ENCODE measurements at places on chromosomes 6 and 20.

- DNase-seq = no peak
- H3K4me1 ChIP-seq = no peaks in the 10 kb centered on the region
- no peak overlapping the region for H3K4me3 ChIP-seq
Observed at GRCh38 chr6:46867411-46867810, 54.3 kb downstream of the ADGRF5 start.

DNA sequence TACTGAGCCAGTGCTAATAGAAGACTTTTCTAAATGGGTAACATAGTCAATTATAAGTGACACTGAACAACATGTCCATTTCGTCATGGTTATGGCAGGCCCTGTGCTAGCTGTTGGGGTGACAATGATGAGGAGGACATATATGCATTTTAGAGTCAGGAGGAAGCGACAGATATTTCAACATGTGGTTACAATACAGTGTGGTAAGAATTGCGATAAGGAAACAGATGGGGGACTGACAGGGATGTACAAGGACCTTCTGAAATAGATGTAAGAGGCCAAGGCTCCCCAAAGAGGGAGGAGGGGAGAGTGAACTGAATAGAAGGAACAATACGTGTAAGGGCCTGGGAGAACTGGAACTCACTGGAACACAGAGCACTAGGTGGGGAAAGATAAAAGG is 11.7 kb downstream of the MMP24 start:
- DNase-seq = no peak
- no peak overlapping the region for H3K27ac ChIP-seq
- H3K27me3 ChIP-seq = no peaks in the 10 kb centered on the region
- H3K36me3 ChIP-seq = peaks cover 3% of the 10 kb centered on the region

DNA sequence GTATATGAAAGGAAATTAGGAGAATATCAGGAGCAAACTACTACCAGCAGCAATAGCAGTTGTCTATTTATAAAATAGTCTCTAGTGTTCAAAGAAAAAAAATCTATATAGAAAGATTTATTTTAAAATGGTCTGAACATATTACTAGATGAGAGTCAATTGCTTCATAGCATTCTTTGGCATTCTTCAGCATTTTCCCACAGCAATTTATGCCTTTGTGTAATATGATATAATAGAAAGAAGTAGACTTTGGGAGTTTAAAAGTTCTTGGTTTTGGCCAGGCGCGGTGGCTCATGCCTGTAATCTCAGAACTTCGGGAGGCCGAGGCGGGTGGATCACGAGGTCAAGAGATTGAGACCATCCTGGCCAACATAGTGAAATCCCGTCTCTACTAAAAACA is 157.0 kb upstream of the PLN start:
- no peaks in the 10 kb centered on the region for H3K36me3 ChIP-seq
- H3K27ac ChIP-seq = no peak overlapping the region
- no peak overlapping the region for H3K4me3 ChIP-seq

GRCh38 chr20:54167909-54168872 is 5.6 kb downstream of the CYP24A1 start:
- no peak overlapping the region for H3K27ac ChIP-seq
- no peaks in the 10 kb centered on the region for H3K36me3 ChIP-seq
- no peak overlapping the region for H3K4me3 ChIP-seq
- no peaks in the 10 kb centered on the region for H3K4me1 ChIP-seq
- peaks cover 50% of the 10 kb centered on the region for H3K27me3 ChIP-seq

GRCh38 chr6:159461266-159461665 is 231.8 kb downstream of the SOD2 start:
- no peak overlapping the region for H3K27ac ChIP-seq
- H3K4me3 ChIP-seq = no peak overlapping the region
- no peaks in the 10 kb centered on the region for H3K4me1 ChIP-seq
- H3K36me3 ChIP-seq = no peaks in the 10 kb centered on the region
- peaks cover 5% of the 10 kb centered on the region for H3K27me3 ChIP-seq

DNA sequence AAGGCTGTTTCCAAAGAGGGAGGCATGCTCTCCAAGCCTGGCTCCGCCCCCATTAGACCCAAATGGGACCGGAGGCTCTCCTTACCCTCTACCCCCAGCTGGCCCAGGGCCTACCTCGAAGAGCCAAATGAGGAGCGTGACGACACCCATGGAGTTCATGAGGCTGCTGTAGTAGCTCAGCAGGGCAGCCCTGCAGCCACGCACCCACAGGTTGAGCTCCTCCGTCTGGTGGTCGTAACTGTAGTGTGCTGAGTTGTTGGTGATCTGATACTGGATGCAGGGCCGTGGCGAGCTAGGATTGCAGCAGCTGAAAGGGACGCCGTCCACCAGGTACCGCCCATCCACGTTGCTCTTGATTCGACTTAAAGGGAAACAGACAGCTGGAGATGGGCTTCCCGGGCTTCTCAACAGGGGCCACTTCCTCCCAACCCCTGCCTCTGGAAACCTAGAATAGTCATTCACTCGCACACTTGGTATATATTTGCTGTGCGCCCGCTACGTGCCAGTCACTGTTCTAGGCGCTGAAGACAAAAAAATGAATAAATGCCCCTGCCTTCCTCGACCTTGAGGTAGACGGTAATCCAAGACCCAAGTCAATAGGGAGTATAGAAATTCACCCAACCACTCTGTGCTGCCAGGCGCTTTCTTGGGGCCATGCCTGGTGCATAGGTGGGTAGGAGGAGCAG is 18.0 kb downstream of the PRPH2 start:
- no peak overlapping the region for H3K27ac ChIP-seq
- no peak for DNase-seq
- no peak overlapping the region for H3K4me3 ChIP-seq
- H3K4me1 ChIP-seq = no peaks in the 10 kb centered on the region

DNA sequence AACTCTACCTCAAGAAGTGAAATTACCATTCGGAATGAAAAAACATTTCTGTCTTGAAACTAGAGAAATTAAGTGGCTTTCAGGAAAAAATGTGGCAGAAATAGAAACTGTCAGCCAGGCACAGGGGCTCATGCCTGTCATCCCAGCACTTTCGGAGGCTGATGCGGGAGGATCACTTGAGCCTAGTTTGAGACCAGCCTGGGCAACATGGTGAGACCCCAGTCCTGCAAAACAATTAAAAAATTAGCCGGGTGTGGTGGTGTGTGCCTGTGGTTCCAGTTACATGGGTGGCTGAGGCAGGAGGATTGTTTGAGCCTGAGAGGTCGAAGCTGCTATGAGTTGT is 7.1 kb upstream of the TMEM181 start:
- H3K4me3 ChIP-seq = no peak overlapping the region
- DNase-seq = no peak
- no peaks in the 10 kb centered on the region for H3K4me1 ChIP-seq
- no peak overlapping the region for H3K27ac ChIP-seq
- no peaks in the 10 kb centered on the region for H3K36me3 ChIP-seq

- H3K4me3 ChIP-seq = no peak overlapping the region
- no peaks in the 10 kb centered on the region for H3K36me3 ChIP-seq
- no peaks in the 10 kb centered on the region for H3K4me1 ChIP-seq
Observed at GRCh38 chr6:77373955-77374354, 89.3 kb downstream of the HTR1B start.
